ENCODE measurements at places on chromosomes 6 and 20.

GRCh38 chr20:38685853-38686473, 38.3 kb upstream of the SLC32A1 start:
- no peak for DNase-seq

GRCh38 chr6:24080711-24081110, 45.3 kb upstream of the NRSN1 start:
- no peak for DNase-seq

GRCh38 chr20:17499041-17499440, 32.1 kb downstream of the BFSP1 start:
- no peak for DNase-seq

DNA sequence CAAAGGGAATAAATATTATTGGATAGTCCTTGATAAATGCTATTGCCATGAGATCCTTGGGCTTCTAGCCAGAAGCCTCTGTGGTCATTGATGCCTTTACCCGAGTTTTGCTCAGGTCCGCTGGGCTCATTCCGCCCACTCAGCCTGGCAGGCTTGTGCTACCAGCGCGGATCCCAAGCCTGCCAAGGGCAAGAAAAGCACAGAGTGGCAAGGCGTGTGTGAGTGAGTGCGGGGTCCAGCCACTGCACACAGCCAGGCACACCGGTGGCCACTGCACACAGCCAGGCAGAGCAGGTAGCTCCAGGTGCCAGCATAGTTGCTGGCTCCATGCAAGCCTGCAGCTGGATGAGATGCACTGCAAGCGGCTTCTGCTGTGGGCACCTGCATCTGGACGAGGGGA, 38.7 kb downstream of the STK38 start:
- no peak for DNase-seq

DNA sequence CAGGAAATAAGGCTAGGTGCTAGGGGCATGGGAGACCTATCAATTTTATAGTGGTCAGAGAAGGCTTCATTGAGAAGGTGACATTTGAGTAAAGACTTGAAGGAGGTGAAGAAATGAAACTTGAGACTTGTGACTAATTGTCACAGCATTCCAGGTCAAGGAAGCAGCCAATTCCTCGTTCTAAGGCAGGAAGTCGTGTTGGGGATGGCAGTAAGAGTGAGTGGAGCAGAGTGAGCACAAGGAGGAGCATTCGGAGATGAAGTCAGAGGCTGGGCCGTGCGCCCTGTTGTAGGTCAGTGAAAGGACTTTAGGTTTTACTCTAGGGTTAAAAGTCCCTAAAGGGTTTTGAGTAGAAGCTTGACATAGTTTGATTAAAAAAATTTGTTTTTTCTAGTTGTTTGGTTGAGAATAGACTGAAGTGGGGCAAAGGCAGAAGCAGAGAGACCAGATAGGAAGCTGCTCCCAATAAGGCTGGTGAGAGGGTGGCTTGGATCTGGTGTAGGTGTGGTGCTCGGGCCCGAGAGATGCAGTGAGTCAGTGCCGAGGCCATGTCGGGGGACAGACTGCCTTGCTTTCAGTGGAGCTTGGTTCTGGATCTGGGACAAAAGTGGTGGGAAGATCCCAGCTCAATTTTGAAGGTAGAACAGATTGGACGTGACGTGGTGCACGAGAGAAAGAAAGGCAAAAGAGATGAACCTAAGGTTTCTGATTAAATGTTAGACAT, 2.6 kb upstream of the RSPH3 start:
- peak; percentile 24 for DNase-seq

GRCh38 chr6:163986313-163986712, 571.8 kb downstream of the QKI start:
- DNase-seq, result no peak

GRCh38 chr6:138036111-138036510, 71.1 kb downstream of the PERP start:
- DNase-seq, result no peak

- DNase-seq, result no peak
Measured at GRCh38 chr6:152184917-152185574, 377.6 kb downstream of the ESR1 start.

- DNase-seq, result no peak
Measured at GRCh38 chr6:34810936-34811632, 19.2 kb downstream of the BLTP3A start.

DNA sequence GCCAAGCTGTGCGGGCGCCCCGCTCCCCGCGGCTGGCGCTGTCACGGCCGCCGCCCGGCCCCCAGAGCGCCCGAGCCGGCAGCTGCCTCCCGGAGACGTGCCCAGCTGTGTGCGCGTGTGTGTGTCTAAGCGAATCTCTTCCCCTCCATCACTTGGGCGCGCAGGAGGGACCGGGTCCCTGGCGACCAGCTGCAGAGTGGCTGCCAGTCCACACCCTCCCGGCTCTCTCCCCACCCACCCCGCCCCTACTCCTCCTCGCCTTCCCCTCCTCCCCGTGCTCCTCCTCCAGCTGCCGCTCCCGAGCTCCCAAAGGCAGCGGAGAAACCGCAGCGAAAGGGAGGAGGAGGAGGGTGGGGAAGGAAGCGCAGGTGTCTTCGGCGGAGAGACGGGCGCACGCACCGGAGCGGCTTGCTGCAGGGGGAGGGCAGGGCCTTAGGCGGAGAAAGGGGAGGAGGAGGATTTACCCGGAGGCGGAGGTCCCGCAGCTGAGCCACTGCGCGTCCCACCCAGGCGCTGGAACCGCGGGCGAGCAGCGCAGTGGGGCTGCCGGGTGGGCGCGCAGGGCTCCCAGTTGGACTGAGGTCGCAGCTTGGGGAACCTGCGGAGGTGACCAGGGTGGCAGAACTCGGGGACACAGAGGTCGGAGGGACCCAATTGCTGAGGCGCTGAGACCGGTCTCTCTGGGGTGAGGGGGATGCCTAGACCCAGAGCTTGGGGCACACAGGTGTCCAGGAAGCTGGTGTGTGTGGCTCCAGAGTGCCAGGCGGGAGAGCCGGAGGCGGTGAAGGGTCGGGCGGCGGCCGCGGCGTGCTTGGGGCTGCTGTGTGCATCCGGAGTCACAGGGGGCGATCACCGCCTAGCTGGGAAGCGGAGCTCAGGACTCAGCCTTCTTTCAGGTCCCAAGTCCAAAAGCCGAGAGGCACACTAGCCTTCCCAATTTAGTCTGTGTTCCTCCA, at the start of gene HS3ST5:
Gene HS3ST5 (minus strand): TSS at position 198 of the 956 bp plus-strand sequence. CDS start 280,178 bp downstream, outside the sequence.
- DNase-seq, result peak; percentile 77

DNA sequence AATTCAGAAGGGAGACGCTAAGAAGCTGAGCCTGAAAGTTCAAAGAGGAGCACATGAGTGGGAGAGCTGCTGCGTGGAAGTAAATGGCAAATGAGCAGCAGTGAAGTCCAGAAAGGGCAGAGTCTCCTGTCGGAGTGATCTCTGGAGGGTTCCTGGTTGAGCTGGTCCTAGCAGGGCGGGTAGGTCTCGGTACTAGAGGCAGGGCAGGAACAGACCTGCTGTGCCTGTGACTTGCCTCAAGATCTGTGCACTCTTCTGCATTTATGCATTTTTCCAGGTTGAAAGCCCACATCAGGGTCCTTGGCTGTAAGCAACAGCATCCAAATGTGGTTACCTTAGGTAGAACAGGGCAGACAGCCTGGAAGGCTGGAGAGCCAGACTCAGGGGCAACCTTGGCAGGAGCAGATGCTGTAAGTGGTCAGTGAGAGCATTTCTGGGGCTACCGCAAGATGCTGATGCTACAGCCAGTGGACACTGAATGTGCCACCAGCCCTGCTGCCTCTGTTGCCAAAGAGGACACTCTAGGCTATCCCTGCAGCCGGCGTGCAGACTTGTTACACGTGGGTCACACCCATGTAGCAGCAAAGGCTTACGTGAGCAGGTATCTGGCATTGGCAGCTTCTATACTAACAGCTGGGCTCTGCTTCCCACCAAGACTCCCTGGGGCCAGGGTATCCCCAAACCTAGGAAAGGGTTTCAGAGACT, 8.4 kb downstream of the DUSP22 start:
- no peak for DNase-seq

- DNase-seq, result no peak
Measured at GRCh38 chr6:15555101-15556038, 107.5 kb downstream of the DTNBP1 start.

DNA sequence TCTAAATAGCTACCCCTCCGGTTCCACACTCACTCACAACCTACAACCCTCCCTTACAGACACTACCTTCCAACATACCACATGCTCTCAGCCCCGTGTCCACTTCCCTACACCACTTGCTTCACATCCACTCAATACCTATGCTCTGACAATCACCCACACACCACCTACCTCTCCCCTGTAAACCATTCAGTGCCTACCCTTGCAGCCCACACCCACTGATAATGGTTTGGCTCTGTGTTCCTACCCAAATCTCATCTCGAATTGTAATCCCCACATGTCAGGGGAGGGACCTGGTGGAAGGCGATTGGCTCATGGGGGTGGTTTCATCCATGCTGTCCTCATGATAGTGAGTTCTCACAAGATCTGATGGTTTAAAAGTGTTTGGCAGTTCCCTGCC, 9.8 kb upstream of the ZNF343 start:
- no peak for DNase-seq

DNA sequence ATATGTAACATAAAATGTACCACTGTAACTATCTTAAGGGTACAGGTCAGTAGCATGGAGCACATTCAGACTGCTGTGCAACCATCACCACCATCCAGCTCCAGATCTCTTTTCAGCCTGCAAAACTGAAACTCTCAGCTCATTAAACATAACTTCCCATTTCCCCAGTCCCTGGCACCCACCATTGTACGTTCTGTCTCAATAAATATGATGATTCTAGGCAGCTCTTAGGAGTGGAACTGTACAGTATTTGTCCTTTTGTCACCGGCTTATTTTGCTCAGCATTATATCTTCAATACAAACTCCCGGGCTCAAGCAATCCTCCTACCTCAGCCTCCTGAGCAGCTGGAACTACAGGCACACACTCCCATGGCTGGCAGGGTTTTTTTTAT, 1.5 kb downstream of the ZC3H12D start:
- DNase-seq, result no peak

DNA sequence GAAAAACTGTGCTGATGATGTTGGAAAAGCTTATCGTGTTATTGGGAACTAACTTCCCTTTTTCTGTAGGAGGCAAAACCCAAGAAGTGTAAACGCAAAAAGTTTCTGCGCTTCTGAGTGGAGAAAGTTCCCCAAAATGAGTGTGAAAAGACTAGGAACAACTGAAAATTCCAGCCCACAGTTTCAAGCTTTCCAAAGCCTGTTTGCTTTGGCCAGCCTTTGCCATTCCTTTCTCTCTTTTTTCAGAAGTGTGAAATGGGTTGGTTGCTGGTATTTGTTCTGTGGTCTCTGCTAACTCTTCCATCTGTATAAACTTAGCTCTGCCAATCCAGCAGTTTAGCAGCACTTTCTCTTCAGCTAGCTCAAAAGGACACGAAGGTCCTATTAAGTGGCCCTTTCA, 491.3 kb downstream of the MAFB start:
- DNase-seq, result no peak

GRCh38 chr6:38436726-38437465, 202.8 kb downstream of the BTBD9 start:
- no peak for DNase-seq

DNA sequence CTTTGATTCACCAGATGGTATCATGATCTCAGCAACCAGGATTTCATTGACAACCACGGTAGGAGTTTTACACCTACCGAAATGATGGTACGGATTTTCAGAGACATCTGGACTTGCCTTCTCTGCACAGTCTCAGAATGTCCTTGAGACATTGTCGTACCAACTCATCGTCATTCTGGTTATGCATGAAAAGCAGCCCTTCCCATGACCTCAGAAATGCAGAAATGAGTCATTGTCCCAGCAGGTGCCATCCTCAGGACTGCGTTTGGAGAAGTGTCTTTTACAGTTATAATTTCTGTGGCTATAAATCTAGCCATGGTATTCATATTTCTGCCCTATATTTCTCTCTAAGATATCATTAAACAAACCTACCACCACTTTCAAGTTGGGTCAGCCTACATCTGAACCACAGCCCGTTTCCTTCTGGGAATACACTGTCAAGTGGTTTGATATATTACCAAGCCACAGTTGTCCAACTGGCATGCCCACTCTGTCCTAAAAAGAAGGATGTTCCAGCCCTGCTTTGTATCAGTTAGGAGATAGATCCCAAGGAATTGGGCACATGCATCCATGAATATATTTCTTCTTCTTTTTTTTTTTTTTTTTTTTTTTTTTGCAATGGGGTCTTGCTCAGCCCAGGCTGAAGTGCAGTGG, 7.5 kb upstream of the BFSP1 start:
- no peak for DNase-seq

DNA sequence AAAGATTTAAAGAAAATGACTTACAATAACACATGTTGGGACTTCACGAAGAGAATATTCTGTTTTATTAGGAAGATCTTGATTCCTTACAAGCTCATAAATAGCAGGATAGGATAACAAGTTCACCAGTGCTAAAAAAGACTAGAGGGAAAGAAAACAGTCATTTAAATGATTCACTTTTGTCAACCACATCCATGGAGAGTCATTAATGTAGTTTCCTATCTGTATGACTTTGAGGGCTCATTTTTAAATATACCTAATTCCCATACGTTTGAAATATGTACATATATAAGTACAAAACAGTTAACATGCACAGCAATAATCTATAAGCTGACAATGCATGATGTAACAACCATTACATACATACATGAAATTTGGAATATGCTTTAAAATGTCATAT, 111.1 kb downstream of the TBC1D32 start:
- no peak for DNase-seq

GRCh38 chr20:6626805-6627204, 140.7 kb upstream of the BMP2 start:
- DNase-seq, result no peak

- no peak for DNase-seq
Measured at GRCh38 chr6:38566295-38567030, 73.3 kb downstream of the BTBD9 start.

DNA sequence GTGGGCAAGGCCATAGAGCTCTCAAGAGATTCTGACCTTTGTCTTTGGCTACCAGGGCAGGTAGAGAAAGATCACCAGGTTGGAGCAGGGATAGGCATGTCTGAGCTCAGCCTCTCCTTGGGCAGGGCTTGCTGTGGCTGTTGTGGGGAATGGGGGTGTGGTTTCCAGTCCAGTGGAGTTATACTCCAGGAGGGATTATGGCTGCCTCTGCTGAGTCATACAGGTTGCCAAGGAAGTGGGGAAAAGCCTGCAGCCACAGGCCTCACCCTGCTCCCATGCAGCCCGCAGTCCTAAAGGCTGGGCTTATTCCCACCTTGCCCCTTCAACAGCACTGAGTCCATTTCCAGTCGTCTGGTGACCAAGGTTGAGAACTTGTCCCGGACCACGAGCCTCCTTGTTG, 21.9 kb downstream of the MEP1A start:
- DNase-seq, result no peak

All from 8988T (cell line).